ENCODE measurements at places on chromosomes 13 and 19. TPM values are rescaled to one million over a fixed set of nuclear protein-coding genes. Genes with fewer than 3 reads are reported as not detected.
A peak's percentile ranks its signal among the peaks of the same experiment; 100 is the strongest.

- no peak for DNase-seq
Observed at GRCh38 chr13:41053384-41053826, 7.9 kb upstream of the WBP4 start.

The ZNF544 gene
- total RNA-seq: 36.6 TPM

DNA sequence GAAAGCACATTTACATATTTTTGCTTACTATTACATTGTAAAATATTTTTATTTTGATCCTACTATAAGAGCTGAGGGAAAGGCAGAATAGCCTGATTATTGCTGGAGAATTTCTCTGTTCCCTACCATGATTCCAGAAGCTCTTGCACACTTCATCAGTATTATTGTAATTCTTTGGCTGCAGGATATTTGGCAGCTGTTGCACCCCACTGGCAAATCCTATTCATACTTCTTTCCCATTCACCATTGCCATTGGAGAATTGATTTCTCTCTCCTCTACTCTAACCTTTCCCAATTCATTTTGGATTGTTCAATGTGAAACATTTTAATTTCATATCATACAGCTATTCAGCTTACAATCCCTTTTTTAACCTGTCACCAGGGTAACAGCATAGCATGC lies 238.0 kb downstream of the GGACT start:
- no peak for DNase-seq

DNA sequence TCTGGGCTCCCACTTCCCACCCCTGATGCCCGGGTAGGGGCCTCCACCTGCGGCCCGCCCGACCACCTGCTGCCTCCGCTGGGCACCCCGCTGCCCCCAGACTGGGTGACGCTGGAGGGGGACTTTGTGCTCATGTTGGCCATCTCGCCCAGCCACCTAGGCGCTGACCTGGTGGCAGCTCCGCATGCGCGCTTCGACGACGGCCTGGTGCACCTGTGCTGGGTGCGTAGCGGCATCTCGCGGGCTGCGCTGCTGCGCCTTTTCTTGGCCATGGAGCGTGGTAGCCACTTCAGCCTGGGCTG lies 7.9 kb downstream of the DBP start:
- DNase-seq: no peak

- peak; percentile 95 for DNase-seq
Observed at GRCh38 chr13:73090116-73090822, 31.5 kb downstream of the KLF5 start.

DNA sequence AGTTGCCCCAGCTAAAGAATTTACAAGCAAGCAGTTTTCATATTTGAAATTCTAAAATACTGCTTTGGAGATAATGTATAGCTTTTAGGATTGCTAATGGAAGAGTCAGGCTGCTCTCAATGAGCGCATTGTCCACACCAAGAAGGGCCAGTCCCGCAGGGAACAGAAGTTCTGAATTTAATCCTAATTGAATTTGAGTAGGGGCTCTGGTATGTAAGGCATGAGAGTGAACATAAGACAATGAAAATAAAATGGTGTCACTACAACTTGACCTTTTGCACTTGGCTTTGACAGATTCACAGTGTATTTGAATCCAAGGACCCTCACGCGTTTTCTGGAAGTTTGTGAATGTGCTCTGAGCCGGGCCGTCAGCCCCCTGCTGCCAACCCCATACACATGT lies 32.6 kb downstream of the RAB20 start:
- DNase-seq: no peak

GRCh38 chr19:38710928-38711725 lies 33.1 kb downstream of the CAPN12 start:
- no peak for DNase-seq

The SPIB gene
- total RNA-seq: 0.43 TPM

- no peak for DNase-seq
Observed at GRCh38 chr13:37413161-37413560, 185.4 kb downstream of the POSTN start.

DNA sequence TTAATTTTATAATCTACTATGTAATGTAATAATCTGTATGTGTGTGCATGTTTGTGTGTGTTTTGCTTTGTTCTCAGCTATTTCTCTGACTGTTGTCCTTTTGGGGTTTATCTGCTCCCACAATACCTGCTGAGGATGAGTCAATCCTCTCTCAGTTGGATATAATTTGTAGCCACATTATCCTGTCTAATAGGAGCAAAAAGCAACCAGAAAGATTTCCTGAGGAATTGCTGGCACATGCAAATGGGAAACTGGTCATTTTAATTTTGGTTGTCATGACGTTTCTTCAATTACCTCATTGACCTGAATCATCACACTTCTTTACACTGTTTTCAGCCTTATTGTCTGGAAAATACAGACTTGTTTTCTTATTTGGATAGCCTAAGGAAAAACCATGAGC lies 488.4 kb downstream of the KLF5 start:
- DNase-seq: no peak

DNA sequence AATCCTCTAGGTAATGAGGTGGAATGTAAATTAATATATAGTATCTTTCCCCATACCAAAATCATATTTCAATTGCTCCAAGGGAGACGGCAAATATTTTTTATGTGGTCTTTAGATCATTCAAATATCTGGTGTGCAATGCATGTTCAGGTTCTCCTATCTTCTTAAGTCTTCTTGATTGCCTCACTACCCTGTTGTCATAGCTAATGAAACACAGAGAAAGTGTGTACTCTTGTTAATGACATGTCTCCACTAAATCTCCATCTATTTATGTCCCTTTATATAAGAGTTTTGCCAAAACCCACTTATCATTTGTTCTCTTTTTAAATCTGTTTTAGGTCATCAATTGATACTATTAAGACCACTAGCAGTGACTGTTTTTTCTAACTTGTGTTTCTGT lies 6.6 kb downstream of the STARD13 start:
- no peak for DNase-seq

DNA sequence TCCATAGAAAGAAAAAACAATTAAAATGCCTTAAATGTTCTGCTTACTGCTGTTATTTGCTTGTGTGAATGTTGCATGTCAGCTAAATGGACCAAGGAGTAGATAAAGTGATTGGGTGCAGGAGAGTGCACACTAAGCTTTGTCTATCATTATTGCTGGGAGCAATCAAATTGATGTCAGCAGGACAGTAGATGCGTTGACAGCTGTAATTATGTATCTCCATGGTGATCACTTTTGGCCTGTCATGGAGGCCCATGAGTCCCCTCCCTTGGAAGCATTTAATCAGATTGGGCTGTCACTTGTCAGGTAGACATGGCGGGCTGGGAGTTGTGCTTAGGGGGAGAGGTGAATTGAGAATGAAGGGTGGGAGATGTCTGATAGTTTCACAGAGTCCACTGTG lies 215.3 kb downstream of the PCCA start:
- no peak for DNase-seq

- DNase-seq: peak; percentile 9
Observed at GRCh38 chr13:36282821-36283432, 14.7 kb downstream of the CCDC169 start.

GRCh38 chr19:40035996-40036395 lies 20.0 kb downstream of the ZNF780B start:
- DNase-seq: peak; percentile 12

The PCDH9 gene
- total RNA-seq: 0.50 TPM

DNA sequence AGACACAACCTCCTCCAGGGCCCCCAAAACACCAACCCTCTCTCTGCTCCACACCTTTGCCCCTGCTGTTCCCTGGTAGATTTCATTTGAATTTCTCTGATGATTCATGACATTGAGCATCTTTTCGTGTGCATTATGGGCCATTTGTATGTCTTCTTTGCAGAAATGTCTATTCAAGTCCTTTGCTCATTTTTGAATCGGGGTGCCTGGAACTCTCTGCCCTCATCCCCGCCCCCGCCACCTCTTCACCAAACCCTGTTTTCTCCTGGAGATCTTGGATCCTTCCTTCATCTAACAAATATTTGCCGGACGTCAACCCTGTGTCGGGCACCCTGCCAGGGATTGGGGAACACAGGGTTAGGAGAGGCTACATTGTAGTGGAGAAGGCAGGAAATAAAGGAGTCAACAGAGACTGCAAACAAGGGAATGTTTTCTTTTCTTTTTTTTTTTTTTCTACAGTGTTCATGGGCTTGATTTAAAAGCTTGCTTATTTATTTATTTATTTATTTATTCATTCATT lies 25.5 kb upstream of the SLC1A5 start:
- peak; percentile 23 for DNase-seq

The ZNF566 gene
- 3.7 TPM for total RNA-seq

The CACNG7 gene
- not detected for total RNA-seq

- no peak for DNase-seq
Observed at GRCh38 chr13:112132142-112132541, 65.2 kb downstream of the SOX1 start.

Data from HT1080 (cell line).